Myocyte (in vitro differentiated cells): ENCODE measurements at places on chromosomes 6 and 20.
A peak's percentile ranks its signal among the peaks of the same experiment; 100 is the strongest.

DNA sequence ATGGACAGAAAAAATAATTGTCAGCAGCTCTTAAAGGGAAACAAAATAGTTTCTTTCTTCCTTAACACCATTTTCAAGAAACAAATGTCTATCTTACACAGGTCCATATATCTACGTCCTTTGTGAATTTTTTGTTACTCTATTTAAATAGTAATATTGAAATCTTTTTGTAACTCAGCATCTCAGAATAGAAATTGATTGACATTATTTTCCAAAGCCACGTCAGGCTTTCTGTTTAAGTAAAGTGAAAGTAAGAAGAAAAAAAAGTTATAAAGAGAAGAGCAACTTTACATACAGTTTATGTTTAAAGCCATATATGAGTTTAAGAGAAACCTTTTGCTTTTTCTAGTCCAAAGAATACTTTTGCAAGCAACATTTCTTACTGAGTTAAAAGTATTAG lies 402.9 kb upstream of the SOX4 start:
- DNase-seq: no peak

DNA sequence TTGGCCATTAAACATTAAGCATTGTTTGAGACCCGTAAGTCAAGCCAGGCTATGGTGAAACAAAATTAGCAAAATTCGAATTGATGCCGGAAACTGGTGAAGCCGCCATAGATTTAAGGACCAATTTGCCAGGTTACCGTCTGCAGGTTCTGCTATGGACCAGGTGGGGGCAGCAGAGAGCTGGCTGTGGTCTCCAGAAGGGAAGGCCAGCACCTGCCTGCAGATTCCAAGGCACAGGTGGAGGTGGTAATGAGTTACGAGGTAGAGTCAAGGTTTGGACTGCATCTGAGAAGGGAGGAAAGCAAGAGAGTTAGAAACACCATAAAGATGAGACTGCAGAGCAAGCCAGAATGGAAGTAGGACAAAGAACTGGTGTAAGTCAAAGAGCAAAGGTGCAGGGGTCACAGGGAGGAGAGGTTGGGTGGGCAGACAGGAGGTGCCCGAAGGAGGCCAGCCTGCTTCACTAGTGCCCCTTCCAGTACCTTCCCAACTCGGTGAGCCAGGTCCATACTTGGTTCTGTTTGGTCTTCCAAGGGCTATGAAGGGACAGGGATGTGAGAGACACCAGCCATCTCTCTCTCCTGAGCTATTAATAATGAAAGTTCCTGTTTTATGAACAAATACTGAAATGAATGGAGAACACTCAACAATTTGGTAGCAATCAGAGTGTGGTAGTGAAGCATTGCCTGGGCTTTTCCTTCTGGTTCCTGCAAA lies 131.6 kb upstream of the ESR1 start:
- no peak for DNase-seq

GRCh38 chr6:139164001-139164400 lies 29.1 kb downstream of the HECA start:
- no peak for DNase-seq

DNA sequence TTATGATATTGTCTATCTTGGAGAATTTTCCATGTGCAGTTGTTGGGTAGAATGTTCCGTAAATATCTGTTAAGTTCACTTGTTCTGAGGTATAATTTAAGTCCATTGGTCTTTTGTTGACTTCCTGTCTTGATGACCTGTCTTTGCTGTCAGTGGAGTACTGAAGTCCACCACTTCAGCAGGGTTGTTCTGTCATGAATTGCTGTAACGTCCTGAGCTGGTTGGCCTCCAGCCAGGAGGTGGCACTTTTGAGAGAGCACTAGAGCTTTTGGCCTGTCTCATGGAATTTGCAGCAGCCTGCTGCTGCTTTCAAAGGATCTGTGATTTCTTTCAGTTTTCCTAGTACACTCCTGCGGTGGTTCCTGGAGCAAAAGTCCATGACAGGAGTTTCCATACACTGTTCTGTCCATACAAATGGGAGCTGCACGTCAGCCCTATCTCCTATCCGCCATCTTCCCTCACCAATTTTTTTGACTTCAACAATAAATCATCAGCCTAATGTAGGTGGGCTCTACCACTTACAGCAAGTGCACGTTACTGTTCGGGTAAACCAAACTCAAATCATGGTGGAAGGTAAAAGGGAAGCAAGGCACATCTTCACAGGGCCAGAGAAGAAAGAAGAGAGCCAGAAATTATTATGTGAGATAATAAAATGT lies 46.9 kb upstream of the TRERF1 start:
- no peak for DNase-seq

- no peak for DNase-seq
Measured at GRCh38 chr20:37544386-37544785, 16.7 kb upstream of the BLCAP start.

GRCh38 chr20:37238935-37239451 lies 22.6 kb downstream of the GHRH start:
- DNase-seq: peak; percentile 81

GRCh38 chr6:144449911-144450597 lies 164.9 kb downstream of the UTRN start:
- DNase-seq: no peak
